ENCODE measurements at places on chromosomes 1 and 21.

GRCh38 chr21:36127250-36127904, 7.5 kb upstream of the CBR3 start:
- DNase-seq, result no peak

GRCh38 chr1:47711848-47712492, 274.1 kb downstream of the FOXD2 start:
- DNase-seq, result no peak

DNA sequence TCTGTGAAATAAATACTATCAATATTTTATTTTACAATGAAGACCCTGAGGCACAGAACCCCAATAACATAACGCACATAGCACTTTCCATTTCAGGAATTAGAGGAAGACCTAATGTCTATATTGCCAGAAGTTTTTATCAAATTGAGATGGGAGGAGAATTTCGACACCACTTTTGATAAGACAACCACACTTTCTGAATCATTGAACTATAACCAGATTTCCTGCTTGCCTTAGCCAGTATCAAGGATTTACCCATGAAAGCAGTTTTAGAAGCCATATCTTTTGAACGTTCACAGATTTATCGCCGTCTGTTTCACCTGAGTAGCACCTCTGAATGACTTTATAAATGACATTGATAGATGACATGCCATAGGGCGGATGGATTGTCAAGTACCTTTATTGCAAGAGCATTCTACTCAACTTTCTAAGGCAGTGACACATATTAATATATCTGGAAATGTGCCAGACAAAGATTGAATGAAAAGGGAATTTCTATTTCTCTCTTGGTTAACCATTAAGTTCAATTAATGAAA, 768.4 kb downstream of the LTN1 start:
- no peak for DNase-seq

GRCh38 chr1:23402286-23403037, 22.1 kb downstream of the TCEA3 start:
- DNase-seq, result no peak

- DNase-seq, result no peak
Measured at GRCh38 chr21:34537838-34538237, 25.8 kb upstream of the KCNE1 start.
